ENCODE measurements at places on chromosomes 2 and 18.

DNA sequence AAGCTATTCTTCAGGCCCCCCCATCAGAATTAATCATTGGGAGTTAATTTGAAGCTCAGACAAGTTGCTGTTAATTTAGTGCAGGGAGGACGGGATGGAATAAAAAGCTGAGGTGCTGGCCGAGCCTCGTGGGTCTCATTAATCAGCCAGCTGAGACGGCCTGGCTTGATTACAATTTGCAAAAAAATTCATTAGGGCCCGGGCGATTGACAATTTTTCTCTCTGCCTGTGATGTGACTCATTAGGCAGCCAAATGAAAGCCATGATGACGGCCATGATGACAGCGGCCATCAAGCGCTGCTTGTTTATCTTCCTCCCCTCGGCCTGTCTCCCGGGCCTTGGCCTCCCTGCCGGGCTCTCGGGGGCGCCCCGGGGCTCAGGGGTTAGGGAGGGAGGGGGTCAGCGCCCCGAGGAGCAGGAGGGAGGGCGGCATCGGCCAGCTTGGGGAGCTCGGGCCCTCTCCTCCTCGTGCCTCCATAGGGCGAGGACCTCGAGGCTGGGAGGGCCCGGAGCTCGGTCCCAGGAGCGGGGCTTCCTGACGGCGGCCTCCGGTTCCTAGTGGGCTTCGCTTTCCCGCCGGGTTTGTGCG, 5.2 kb downstream of the GBX2 start:
- DNase-seq, result no peak

GRCh38 chr2:71901466-71901865, 246.2 kb downstream of the CYP26B1 start:
- DNase-seq, result no peak

- DNase-seq, result no peak
These were observed 153.4 kb downstream of the MGAT5 start for GRCh38 chr2:134407154-134407890.

- DNase-seq, result no peak
These were observed 9.7 kb downstream of the CMPK2 start for GRCh38 chr2:6855860-6856547.

DNA sequence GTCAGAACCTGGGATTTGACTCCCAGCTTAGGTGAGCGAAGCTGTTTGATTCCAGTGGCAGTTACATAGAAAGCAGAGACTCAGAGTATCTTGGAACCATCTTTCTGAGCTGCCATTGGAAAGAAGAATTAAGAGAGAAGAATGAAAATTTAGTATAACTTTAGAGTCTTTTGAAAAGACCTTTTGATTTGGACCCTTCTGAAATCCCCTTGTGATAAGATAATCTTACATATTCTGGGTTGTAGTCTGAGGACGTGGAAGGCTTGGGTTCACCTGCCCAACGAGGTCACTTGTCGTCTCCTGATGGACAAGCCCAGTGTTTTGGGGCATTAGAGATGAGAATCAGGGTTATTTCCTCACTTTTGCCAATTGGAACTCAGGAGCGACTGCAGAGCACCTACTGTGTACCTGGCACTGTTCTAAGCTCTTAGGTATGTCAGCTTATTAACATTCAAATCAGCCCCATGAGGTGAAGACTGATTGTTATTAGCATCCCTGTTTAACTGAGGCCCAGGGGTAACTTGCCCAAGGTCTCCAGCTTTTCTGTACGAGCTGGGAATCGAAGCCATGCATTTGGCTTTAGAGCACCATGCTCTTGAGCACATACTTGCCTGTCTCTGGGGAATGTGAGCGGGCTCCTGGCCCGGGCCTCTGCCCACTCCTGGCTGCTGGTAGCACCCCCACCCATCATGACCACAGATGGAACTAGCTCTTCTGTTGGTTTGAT, 2.9 kb downstream of the HK2 start:
- no peak for DNase-seq

- DNase-seq, result no peak
These were observed 8.9 kb upstream of the LIPG start for GRCh38 chr18:49553003-49553402.

DNA sequence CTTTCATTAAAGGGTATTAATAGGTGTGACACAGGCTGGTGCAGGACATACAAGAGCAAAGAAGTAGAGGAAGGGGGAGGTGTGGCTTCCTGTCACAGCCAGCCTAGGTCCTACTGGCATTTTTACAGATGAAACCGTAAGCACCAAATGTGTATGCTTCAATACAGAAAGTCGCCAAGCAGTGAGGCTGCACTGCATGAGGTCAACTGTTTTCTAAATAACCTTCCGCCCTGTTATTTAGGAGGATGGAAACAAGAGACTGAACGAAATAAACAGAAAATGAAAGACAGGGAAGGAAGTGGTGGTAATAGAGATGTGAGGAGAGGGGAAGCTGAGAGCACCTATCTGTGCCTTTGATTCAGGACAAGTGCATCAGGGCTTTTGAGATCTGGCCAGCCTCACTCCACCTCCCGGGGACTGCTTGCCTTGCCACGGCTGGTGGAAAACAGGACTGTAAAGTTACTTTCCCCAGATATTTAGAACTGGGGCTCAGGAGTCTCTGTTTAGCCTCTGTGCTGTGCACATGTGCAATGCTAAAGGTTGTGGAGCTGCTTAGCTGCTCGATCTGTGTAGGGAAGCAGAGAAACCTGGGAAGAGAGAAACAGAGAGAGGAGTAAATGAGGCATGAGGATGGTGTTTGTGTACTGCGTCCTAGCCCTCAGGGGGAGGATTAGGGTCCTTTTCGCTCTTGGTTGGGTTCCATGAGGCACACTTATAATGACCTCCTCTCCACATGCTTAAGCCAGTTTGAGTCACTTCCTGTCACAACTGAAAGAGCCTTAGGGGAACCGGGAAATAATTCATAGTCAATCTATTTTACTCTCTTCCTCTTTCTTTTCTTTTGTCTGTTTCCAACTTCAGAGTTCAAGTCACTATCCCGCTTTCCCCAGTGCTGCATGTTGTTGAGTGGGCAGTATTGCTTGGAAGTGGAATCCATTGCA, 62.3 kb upstream of the BOD1L2 start:
- peak; percentile 63 for DNase-seq

DNA sequence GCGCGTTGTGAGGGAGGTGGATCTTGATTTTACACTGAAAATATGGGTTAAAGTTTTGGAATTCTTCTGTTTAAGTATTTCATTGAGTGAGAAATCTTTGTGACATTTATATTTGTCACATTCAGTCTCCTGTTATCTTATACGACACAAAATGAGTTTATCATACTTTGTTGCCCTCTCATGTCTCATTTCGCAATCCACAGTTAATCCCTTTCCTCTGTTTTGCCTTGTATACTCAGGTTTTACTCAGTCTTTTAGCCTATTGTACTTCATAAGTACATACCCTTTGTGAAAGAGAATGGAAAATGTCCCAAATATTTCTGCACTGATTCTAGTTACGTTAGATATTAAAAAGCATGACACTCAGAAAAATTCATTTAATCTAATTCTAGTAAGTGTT, 142.7 kb downstream of the ATP9B start:
- DNase-seq, result no peak
